ENCODE measurements at places on chromosomes 12 and 14. TPM values are rescaled to one million over a fixed set of nuclear protein-coding genes. Genes with fewer than 3 reads are reported as not detected.

ADAMTS20 gene
- total RNA-seq: not detected

GRCh38 chr14:101839236-101839635 is 77.7 kb downstream of the PPP2R5C start:
- H3K4me3 ChIP-seq: no peak overlapping the region
- no peak overlapping the region for H3K27ac ChIP-seq
- no peaks in the 10 kb centered on the region for H3K27me3 ChIP-seq

- H3K27me3 ChIP-seq: no peaks in the 10 kb centered on the region
- no peaks in the 10 kb centered on the region for H3K4me1 ChIP-seq
- no peak for DNase-seq
Observed at GRCh38 chr12:78396538-78396937, 468.0 kb upstream of the SYT1 start.

HIP1R gene
- total RNA-seq: 32.4 TPM

DNA sequence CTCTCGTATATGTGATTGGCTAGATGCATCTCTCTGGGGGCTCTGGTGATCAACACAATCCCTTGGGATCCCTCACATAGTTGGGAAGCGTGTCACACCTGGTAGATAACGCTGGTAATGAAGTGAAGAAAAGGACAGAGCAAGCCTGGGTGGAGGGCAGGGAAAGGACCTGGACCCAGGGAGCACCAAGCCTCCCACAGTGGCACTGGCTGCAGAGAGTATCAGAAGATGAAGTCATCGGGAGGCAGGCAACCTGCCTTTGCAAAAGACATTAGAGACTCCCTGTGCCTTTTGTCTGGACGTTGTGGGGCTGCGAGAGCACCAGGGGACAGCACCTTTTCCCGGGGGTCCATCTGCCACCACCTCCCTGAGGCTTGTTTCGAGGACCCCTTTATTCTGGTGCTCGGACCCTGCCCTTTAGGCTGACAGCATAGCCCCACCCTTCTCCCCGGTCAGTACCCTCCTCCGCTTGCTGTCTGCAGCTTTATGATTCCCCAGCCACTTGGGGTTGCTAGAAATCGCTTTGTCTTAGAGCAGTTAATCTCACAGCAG is 116.4 kb downstream of the EML1 start:
- H3K4me1 ChIP-seq: no peaks in the 10 kb centered on the region
- no peak overlapping the region for H3K4me3 ChIP-seq

- H3K36me3 ChIP-seq: peaks cover 17% of the 10 kb centered on the region
- H3K27me3 ChIP-seq: no peaks in the 10 kb centered on the region
- H3K4me3 ChIP-seq: no peak overlapping the region
Observed at GRCh38 chr14:91501348-91501747, 8.8 kb downstream of the PPP4R3A start.

GRCh38 chr14:56795284-56795622 is 15.0 kb downstream of the OTX2 start:
- peaks cover 44% of the 10 kb centered on the region for H3K27me3 ChIP-seq
- no peaks in the 10 kb centered on the region for H3K36me3 ChIP-seq
- H3K4me3 ChIP-seq: no peak overlapping the region
- no peak for DNase-seq
- H3K27ac ChIP-seq: no peak overlapping the region
- H3K4me1 ChIP-seq: no peaks in the 10 kb centered on the region

KRT75 gene
- total RNA-seq: not detected

- H3K4me1 ChIP-seq: peaks cover 24% of the 10 kb centered on the region
- no peak overlapping the region for H3K4me3 ChIP-seq
- H3K27me3 ChIP-seq: no peaks in the 10 kb centered on the region
- DNase-seq: no peak
- H3K27ac ChIP-seq: peak overlapping the region; percentile 91
- peaks cover 69% of the 10 kb centered on the region for H3K36me3 ChIP-seq
Observed at GRCh38 chr12:111791507-111791906, 24.8 kb downstream of the ALDH2 start.

- H3K36me3 ChIP-seq: no peaks in the 10 kb centered on the region
- DNase-seq: no peak
- H3K4me1 ChIP-seq: no peaks in the 10 kb centered on the region
Observed at GRCh38 chr14:84891404-84891803, 638.5 kb upstream of the FLRT2 start.

GRCh38 chr14:33855672-33856071 is 95.2 kb downstream of the EGLN3 start:
- H3K27me3 ChIP-seq: no peaks in the 10 kb centered on the region
- no peaks in the 10 kb centered on the region for H3K4me1 ChIP-seq
- H3K4me3 ChIP-seq: no peak overlapping the region
- no peak for DNase-seq
- no peak overlapping the region for H3K27ac ChIP-seq

GRCh38 chr14:95699412-95699811 is 13.2 kb downstream of the TCL1B start:
- no peak overlapping the region for H3K4me3 ChIP-seq
- H3K27me3 ChIP-seq: no peaks in the 10 kb centered on the region
- no peaks in the 10 kb centered on the region for H3K36me3 ChIP-seq
- no peaks in the 10 kb centered on the region for H3K4me1 ChIP-seq
- DNase-seq: no peak

GRCh38 chr14:96368534-96368933 is 5.2 kb downstream of the GSKIP start:
- no peaks in the 10 kb centered on the region for H3K27me3 ChIP-seq
- no peak overlapping the region for H3K27ac ChIP-seq
- H3K36me3 ChIP-seq: no peaks in the 10 kb centered on the region

DNA sequence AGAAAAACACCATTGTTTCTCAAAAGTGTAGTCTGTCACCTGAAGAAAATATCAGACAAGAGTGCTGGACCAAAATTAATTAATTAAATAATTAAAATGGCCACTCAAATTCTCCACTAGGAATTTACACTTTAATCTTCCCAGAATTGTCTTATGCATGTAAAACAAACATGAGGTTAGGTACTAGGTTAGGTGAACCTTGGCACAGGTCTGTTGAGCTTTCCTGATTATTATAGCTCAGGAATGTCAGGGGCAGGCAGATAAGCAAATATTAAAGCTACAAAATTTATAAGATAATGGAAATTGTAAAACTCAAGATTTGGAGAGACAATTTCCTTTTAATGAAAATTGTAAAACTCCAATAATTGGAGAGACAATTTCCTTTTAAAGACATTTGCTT is 253.2 kb downstream of the BMP4 start:
- no peak overlapping the region for H3K4me3 ChIP-seq
- no peaks in the 10 kb centered on the region for H3K4me1 ChIP-seq
- H3K36me3 ChIP-seq: no peaks in the 10 kb centered on the region
- H3K27ac ChIP-seq: no peak overlapping the region

- DNase-seq: no peak
- no peak overlapping the region for H3K27ac ChIP-seq
Observed at GRCh38 chr12:116498471-116498870, 60.7 kb upstream of the MAP1LC3B2 start.

DNA sequence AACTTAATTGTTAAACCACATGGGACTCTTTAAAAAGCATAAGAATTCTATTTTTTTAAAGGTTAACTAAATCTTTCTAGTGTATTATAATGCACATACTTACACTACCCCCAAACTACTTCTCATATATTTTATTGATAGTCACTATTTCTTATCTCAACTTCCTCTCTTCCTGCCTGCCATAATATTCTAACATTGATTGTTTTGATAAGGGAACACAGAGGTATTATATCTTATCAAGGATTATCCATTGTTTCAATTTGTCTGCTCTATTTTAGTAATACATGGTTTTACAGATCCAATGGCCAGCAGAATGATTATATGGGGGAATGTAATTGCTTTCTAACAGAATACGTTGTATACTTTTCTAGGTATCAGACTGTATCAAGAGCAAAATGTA is 98.9 kb downstream of the EPS8 start:
- H3K27ac ChIP-seq: peak overlapping the region; percentile 65
- H3K4me3 ChIP-seq: no peak overlapping the region
- no peak for DNase-seq
- no peaks in the 10 kb centered on the region for H3K27me3 ChIP-seq
- H3K4me1 ChIP-seq: no peaks in the 10 kb centered on the region
- no peaks in the 10 kb centered on the region for H3K36me3 ChIP-seq

ANKS1B gene
- 2.4 TPM for total RNA-seq

GRCh38 chr12:54654926-54655325 is 6.8 kb upstream of the DCD start:
- no peaks in the 10 kb centered on the region for H3K36me3 ChIP-seq
- H3K27ac ChIP-seq: no peak overlapping the region
- H3K4me3 ChIP-seq: no peak overlapping the region
- H3K27me3 ChIP-seq: no peaks in the 10 kb centered on the region
- DNase-seq: no peak
- H3K4me1 ChIP-seq: no peaks in the 10 kb centered on the region

GRCh38 chr14:33475623-33476022 is 475.3 kb downstream of the EGLN3 start:
- no peak for DNase-seq
- H3K4me3 ChIP-seq: no peak overlapping the region
- H3K27ac ChIP-seq: no peak overlapping the region
- H3K4me1 ChIP-seq: no peaks in the 10 kb centered on the region
- no peaks in the 10 kb centered on the region for H3K36me3 ChIP-seq

GRCh38 chr12:120628919-120629318 is 11.5 kb upstream of the CABP1 start:
- H3K27me3 ChIP-seq: no peaks in the 10 kb centered on the region
- H3K4me3 ChIP-seq: no peak overlapping the region
- no peaks in the 10 kb centered on the region for H3K4me1 ChIP-seq
- no peak overlapping the region for H3K27ac ChIP-seq
- no peak for DNase-seq

EXOC3L4 gene
- not detected for total RNA-seq

FOXA1 gene
- total RNA-seq: not detected

C14orf180 gene
- total RNA-seq: 59.5 TPM

DNA sequence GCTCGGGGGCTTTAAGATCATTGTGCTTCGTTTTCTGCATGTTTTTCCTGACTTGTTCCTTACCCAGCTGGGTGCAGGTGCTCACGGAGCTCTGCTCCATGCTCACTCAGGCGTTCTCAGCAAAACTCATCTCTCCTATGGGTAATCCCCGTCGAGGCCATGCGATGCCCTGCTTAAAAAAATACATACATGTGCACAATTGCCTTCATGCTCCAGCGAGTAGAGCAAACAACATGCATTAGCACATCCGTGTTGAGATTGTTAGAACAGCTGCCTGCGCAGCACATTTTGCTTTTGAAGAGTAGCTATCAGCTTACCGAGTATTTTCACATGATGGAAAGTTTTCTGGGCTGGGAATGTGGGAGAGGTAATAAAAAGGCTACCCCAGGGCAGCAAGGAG is 16.2 kb downstream of the AACS start:
- H3K36me3 ChIP-seq: peaks cover 27% of the 10 kb centered on the region
- H3K4me1 ChIP-seq: no peaks in the 10 kb centered on the region
- no peaks in the 10 kb centered on the region for H3K27me3 ChIP-seq
- H3K27ac ChIP-seq: peak overlapping the region; percentile 32
- H3K4me3 ChIP-seq: no peak overlapping the region

DNA sequence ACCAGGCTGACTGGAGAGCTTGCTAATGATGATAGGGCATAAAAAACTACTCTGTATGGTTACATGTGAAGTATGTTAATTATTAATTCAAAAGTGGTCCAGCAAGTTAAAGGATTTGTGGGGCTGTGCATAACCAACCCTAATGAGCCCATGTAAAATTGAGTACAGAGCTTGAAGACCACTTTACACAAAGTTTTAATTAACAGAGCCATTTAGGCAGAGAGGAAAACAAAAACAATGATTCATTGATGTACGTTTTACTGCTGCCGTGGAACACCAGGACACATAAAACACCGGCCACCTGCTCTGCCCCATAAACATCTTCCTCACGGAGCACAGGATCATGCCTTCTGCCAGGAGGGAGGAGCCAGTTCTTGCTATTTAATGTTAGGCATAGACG is 83.5 kb downstream of the RIMBP2 start:
- no peak overlapping the region for H3K27ac ChIP-seq
- no peak for DNase-seq
- no peak overlapping the region for H3K4me3 ChIP-seq
- H3K27me3 ChIP-seq: no peaks in the 10 kb centered on the region

VDR gene
- 2.2 TPM for total RNA-seq

GRCh38 chr12:770479-770878 is 18.1 kb downstream of the WNK1 start:
- no peak overlapping the region for H3K27ac ChIP-seq
- no peak overlapping the region for H3K4me3 ChIP-seq
- H3K36me3 ChIP-seq: no peaks in the 10 kb centered on the region
- no peaks in the 10 kb centered on the region for H3K4me1 ChIP-seq
- DNase-seq: no peak

ZNF891 gene
- total RNA-seq: 0.82 TPM

GRCh38 chr12:98769068-98769467 is 124.0 kb downstream of the APAF1 start:
- no peak for DNase-seq
- H3K4me1 ChIP-seq: no peaks in the 10 kb centered on the region
- H3K27ac ChIP-seq: no peak overlapping the region

GRCh38 chr12:64883264-64884163 is 59.1 kb downstream of the TBC1D30 start:
- H3K4me1 ChIP-seq: no peaks in the 10 kb centered on the region
- H3K36me3 ChIP-seq: no peaks in the 10 kb centered on the region
- no peak overlapping the region for H3K27ac ChIP-seq

DNA sequence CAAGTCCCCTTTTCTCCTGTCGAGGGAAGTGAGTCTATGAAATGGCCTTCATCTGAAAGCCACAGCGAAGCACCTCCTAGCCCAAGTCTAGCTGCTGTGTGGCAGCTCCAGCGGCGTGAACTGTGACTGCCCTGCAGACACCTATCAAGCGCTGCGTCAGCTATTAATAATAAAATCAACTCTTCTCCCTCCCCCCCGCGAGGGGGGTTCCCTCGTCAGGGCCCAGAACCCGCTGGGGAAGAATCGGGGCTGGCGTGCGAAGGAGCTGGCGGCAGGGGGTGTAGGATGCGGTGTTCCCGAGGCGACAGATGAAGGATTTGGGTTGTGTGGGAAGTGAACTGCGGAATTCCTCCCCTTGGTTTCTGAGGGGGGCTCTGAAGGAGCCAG is 662 bp upstream of the ATP2A2 start:
- H3K27me3 ChIP-seq: no peaks in the 10 kb centered on the region
- peak overlapping the region; percentile 100 for H3K27ac ChIP-seq
- peaks cover 38% of the 10 kb centered on the region for H3K36me3 ChIP-seq
- DNase-seq: peak; percentile 74
- H3K4me1 ChIP-seq: no peaks in the 10 kb centered on the region
- H3K4me3 ChIP-seq: peak overlapping the region; percentile 88

CDCA3 gene
- 0.39 TPM for total RNA-seq

GSC gene
- total RNA-seq: 0.52 TPM

GRCh38 chr14:43754838-43755237 is 752.2 kb downstream of the FSCB start:
- no peak for DNase-seq
- H3K36me3 ChIP-seq: no peaks in the 10 kb centered on the region
- no peaks in the 10 kb centered on the region for H3K4me1 ChIP-seq
- no peak overlapping the region for H3K27ac ChIP-seq
- H3K4me3 ChIP-seq: no peak overlapping the region
